ENCODE measurements at places on chromosomes 6 and 20.

- no peak for DNase-seq
Measured at GRCh38 chr6:119844387-119844786, 494.8 kb upstream of the MAN1A1 start.

- DNase-seq, result no peak
Measured at GRCh38 chr6:151441390-151442166, 10.3 kb downstream of the RMND1 start.

DNA sequence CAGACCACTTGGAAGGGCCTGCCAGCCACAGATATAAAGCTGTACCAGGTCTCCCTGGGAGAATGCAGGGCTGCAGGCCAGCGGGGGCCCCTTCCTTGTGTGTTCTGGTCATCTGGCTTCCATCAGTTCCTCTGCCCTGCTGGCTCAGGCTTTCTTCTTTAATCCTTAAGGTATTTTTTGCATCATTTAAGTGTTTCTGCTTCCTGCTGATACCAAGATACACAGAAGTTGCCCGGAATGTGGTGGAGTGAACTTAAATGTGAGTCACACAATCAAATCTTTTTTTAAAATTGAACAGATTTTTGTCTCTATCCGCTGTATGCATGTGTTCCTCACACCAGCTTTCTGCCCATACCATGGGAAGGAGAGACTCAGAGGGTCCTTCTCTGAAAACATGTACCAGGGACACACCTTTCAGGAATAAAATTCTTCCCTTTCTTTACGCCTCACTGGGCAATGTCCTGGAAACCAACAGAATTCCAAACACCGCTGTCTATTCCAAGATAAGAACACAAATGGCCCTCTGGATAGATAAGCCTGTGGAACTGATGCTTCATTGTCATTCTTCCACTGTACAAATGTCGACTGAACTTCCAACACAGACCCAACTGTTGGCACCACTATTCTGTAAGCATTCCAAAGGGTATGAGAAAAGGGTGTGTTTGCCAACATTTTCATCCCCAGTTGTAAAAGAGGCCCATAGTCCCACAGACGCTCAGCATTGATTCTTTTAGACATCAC lies 206.2 kb upstream of the MYLIP start:
- no peak for DNase-seq

- DNase-seq, result no peak
Measured at GRCh38 chr6:25377664-25378063, 98.5 kb downstream of the CARMIL1 start.

DNA sequence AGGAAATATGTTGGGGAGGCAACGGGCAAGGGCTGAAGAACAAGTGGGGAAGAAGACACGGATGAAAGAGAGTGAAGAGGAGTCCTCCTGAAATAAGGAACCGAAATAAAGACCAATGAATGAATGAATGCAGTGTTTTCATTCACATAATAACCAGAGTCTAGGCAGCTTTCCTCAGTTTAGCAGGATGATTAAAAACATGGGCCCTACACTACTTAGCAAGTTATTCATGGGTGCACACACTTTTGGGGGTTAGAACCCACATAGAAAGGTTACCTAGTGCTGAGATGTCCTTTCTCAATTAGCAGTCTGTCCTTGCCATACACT lies 5.9 kb upstream of the FUCA2 start:
- no peak for DNase-seq

GRCh38 chr6:108897371-108897770 lies 49.1 kb downstream of the ARMC2 start:
- DNase-seq, result no peak

DNA sequence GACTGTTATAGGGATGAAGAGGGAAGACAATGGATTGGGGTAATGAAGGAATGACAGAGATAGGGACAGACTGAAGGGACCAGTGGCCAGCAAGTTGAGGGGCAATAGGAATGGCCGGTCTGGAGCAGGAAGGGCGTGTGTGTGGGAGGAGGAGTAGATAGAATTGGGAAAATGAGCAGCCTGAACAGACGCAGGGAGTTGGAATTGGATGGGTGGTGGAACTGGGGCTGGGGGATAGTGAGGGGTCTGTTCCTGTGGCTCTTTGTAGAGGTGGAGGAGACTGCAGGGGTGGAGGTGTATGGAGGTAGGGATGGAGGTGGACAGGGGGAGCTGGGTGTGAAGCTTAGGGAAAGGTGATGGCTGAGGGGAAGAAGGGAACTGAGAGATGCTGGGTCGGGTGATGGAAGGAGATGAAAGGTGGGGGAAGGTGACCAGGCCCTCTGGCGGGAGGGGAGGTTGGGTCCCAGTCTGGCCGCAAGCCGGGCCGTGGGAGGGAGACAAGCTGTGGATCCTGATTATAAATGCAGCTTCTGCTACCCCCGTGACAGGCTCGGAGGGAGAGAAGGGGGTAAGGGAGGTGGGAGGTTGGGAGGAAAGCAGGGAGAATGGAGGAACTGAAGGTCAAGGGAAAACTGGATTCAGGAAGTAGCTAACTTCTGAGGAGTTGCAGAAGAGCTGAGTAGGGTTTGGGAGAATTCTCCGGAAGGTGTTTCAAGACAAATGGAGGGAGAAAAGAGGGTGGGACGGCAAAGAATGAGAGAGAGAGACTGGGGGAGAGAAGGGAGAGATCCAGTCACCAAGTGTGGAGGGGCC lies 5.2 kb downstream of the SYNGAP1 start:
- no peak for DNase-seq

GRCh38 chr6:14826456-14826855 lies 419.4 kb upstream of the JARID2 start:
- no peak for DNase-seq

- DNase-seq, result no peak
Measured at GRCh38 chr6:33128318-33128717, 52.5 kb downstream of the HLA-DPB1 start.
